ENCODE measurements at places on chromosomes 5 and 9.
A peak's percentile ranks its signal among the peaks of the same experiment; 100 is the strongest.

DNA sequence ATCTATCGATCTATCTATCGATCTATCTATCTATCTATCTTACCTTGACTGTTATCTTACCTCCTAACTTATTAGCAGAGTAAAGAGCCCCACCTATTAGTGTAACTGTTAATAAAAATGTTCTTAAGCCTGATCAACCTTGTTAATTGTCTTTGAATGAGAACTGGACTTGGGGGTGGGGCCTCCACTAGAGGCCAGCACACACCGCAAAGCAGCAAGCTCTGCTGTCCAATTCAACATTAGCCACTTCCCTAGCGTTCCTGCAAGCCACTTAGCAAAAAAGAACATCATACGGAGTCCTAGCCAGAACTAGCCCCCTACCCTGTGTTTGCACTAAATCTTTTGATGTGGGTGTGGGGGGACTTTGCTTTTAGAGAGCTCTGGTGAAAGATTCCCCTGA, 515.8 kb downstream of the KDM4C start:
- no peak for DNase-seq

DNA sequence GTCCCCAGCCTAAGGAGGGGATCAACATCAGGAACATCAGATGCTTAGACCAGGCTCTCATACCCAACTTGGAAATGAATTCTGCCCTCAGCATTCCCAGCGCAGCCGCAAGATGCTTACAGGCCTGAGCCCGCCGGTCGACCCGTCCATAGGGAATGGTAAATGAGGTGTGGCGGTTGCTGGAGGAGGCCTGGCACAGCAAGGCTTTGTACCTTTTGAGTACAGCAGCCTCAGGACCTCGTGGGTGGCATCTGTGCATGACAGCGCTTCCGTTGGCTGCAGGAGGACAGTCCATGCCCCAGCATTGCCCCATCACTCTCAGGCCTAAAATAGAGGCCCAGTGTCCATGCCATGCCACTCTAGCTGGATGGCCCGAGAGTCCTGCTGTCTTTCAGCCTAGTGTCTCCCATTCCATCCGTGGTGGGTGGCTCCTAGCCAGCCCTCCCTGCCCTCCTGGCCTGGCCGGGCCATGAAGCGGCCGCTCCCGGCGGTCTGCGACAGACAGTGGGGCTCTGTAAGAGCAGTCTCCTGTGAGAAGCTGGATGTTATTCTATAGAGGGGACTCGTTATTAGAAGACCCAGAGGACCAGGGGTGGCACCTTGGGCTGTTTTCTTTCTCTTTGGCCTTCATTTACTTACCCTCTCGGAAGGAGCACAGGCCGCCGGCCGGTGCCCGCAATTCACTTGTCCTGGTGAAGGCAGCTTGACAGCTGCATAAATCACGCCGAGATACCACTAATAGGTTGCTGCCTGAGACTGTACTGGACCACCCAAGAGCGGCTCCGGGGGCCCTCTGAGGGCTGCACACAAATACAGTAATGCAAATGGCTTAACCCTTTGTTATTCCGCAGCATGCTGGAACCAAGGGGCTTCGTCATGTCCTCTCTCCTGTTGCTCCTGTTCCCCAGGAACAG, 223.5 kb upstream of the TUT7 start:
- no peak for DNase-seq

DNA sequence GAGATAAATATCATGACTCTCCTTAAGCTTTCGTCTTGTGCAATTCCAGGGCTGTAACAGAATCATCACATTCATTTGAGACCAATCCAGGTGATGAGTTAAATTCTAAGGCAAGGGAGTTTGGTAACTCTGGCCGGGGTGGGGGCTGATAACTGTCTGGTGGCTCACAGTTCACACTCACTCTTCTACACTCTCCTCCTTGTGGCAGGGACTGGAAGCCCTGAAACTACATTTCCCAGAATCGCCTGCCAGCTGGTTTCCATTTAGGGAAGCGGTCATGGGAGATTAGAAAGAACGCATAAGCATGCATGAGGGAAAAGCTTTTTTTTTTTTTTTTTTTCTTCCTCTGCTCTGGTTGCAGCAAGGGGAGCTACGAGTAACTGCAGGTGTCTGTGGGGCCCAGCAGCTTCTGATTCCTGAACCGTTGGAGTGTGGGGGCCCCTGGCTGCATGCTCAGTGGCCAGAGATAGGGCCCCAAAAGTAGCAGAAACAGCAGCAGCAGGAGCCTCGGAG, 154.8 kb upstream of the TBC1D2 start:
- no peak for DNase-seq

GRCh38 chr5:50766042-50766441, 99.6 kb downstream of the PARP8 start:
- DNase-seq: no peak

DNA sequence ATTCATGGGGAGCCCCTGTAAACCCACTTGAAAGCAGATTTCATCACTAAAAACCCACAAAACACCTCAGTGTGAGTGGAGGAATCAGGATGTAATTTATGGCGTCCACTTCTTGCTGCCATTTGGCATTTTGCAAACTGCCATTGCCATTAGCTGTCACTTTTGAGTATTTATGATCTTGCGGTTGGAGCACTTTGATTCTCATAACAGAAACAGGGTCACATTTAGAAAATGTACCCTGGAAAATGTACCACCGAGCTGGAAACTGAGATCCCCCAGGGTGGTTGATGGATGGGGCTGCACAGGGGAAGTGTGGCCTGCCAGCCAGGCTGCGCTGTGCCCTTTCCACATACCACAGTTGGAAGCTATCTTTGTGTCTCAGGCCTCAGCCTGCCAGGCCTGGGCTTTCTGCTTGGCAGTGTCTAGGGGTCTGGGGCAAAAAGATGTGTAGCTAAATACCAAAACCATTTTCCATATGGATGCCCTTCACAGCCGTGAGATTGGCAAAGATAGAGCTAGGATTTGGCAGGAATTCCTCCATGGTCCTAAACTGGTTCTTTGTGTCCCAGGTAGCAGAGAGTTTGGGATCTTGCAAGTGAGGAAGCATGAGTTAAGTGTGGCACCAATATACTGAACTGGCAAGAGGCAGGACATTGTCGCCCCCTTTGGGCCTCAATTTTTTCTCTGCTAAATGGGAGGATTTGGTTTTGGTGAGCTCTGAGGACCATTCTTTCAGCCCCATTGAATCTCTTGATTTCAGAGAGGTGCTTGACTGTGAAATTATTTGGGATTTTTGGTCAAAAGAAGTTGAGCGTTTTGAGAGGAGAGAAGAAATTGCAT, 46.2 kb downstream of the GALNT10 start:
- DNase-seq: no peak

- no peak for DNase-seq
Observed at GRCh38 chr5:65808818-65809217, 86.8 kb downstream of the NLN start.

GRCh38 chr5:42564689-42565356, 141.6 kb downstream of the GHR start:
- DNase-seq: no peak

DNA sequence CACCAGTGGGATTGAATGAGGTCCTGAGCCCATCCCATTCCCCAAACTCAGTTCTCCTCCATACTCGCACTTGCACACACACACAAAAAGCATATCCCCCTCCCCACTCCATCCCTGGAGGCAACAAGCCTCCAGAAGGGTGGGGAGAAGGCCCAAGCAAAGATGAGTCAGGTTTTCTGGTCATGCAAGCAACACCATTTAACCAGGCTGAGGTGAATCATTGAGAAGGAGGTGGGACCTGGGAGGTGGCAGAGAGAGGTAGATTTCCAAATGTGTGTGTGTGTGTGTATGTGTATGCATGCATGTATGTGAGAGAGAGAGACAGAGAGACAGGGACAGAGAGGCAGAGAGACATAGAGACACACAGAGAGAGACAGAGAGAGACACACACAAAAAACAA, 185.2 kb upstream of the TRIM32 start:
- DNase-seq: no peak

- DNase-seq: no peak
Observed at GRCh38 chr9:135524130-135524861, 3.1 kb downstream of the LCN1 start.

- no peak for DNase-seq
Observed at GRCh38 chr9:79165020-79165780, 406.6 kb upstream of the TLE4 start.

- peak; percentile 66 for DNase-seq
Observed at GRCh38 chr9:129889941-129890717, 54.9 kb downstream of the USP20 start.

- peak; percentile 80 for DNase-seq
Observed at GRCh38 chr5:1140171-1140817, 28.4 kb upstream of the SLC12A7 start.

- DNase-seq: no peak
Observed at GRCh38 chr9:72600671-72601070, 79.3 kb downstream of the TMC1 start.

DNA sequence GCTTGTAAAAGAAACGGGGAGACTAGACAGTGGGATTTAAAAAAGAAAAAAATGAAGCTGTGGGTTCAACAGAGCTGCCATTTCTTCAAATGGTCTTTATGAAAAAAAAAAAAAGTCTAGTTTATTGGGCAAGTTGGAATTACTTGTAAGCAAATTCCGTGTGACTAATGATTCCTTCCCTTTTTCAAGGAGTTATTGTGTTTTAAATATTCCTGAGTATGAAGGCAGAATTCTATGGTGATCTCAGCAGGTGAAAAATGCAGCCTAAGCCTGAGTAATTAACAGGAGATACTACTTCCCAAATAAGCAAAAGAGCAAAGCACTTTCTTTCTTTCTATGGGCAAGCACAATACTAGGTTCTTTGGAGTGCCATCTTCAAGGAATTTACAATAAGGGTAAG, 481.9 kb downstream of the ZNF608 start:
- DNase-seq: no peak

DNA sequence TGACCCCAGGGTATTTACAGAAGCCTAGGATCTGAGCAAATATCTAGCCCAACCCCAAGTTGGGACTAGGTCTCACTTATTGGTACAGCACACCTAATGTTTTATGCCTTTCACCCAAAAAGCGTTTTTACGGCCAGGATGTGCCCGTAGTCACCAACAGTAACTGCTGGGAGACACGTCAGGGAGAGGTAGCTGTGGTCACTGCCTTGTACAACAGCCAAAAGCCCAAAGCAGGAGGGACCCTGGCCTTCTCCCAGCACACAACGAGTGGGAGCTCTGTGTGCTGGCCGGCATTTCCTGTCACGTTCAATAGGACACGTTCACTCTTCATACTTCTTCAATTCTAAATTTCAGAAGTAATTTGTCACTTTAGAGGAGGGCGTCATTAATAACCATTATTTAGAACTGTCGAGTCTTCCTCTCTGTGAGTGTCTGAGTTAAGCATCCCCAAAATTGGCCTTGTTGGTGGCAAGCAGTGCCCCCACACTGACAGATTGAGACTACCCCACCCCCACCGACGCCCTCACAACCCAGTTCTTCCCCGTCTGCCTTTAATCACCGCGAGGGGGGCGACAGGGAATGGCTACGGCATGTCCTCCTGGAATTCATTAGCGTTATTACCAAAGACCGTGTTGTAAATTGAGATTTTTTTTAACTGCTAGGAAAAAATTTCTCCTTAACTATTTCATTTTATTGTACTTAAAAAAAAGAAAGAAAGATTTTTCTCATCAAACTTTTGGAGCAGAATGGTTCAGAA, 80.7 kb downstream of the MVB12B start:
- DNase-seq: no peak

DNA sequence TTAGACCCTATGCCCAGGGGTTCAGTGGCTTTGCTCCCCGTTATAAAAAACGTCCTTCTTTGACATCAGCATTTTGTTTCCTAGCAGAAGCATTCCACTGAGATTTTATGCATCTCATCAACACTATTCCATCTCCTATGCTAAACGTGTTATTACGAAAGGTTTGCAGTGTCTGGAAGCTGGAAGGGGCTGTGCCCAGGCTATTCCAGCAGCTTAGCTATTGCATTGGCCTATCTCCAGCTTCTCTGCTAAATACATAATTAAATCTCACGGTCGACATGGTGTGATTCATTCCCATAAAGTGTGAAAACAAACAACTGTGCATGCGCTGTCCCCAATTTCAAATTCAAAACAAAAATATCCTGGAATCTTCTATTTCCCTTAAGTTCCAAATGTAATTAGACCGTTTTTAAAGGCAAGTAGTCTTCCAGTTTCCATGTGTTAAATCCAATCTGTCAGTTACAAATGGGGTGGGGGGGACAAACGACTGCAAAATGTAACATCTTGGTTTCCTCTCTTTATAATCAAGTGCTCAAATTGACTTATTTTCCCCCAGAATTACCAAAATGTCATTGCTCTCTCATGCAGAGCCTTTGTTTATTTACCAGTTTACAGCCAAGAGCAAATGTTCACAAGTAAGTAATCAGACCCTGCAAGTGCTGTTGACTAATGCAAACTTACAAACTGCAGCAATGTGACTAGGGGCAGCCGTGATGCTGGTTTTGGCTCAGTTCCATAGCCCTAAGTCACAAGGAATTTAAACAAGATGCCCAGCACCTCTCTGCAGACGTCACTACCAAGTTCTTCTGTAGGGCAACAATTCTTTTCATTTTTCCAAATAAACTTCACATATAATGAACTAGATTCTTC, 212.3 kb upstream of the RORB start:
- DNase-seq: no peak

DNA sequence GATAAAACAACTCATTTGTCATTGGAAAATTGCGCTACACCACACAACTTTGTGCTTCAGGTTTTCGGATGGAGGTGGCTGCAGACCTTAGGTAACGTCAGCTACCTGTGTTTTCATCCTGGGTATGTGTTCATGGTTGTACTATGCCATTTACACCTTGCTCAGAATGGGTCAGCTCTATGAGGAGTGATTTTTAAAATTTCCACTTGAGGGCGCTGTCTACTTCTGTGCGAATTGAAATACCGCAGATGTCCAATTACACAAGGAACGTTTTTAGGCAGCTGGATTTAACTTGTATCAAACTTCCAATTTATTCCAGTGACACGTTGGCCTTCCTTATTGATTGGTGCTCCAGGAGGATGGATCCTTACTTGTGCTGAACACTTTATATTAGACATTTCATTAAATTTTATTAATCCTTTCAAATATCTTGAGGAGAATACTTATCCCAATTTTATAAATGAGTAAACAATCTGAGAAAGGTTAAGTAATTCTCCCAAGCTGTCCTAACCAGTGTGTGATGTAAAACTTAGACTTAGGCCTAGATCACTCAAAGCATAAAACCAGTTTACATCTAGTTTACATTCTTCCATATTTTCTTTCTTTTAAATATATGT, 23.4 kb downstream of the DMRTA1 start:
- DNase-seq: no peak

- no peak for DNase-seq
Observed at GRCh38 chr9:124388275-124389048, 26.8 kb downstream of the PSMB7 start.

GRCh38 chr5:58318468-58318867, 141.4 kb downstream of the PLK2 start:
- DNase-seq: no peak

- no peak for DNase-seq
Observed at GRCh38 chr9:109088221-109088620, 31.5 kb downstream of the TMEM245 start.

All from activated CD4-positive, alpha-beta T cell treated with anti-CD3 and anti-CD28 coated beads, Interleukin-2, amount 50 U/mL, for 1 hour (primary cell).